ENCODE measurements at places on chromosomes 6 and 20.

DNA sequence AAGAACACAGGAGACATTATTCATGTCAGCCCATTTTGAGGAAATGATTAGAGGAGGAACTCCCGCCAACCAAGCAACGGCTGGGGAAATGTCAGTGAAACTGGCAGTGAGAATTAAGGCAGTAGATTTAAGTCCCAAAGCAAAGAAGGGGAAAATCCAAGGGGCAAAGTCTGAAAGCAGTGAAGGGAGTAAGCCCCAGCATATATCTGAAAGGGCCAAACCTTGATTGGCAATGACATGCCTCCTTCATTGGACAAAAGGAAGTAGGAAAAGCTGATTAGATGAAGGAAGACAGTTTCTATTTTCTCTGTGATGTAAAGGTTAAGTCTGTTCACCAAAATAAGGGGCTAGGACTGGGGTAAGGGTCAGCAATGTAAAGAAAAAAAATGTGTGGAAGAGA lies 190.3 kb downstream of the RNF144B start:
- no peak for DNase-seq

DNA sequence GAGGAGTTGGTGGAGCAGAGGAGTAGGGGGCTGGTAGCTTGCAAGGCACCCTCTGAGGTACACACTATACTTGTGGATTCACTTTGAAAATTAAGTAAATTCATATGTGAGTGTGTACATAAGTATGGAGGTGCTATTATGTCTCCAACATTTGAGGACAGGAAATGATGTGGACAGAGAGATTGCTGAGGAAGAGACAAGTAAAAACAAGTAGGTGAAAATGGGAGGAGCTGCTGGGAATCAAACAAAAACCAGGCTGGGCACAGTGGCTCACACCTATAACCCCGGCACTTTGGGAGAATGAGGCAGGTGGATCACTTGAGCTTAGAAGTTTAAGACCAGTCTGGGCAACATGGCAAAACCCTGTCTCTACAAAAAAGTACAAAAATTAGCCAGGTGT lies 69.2 kb upstream of the LYRM2 start:
- no peak for DNase-seq

DNA sequence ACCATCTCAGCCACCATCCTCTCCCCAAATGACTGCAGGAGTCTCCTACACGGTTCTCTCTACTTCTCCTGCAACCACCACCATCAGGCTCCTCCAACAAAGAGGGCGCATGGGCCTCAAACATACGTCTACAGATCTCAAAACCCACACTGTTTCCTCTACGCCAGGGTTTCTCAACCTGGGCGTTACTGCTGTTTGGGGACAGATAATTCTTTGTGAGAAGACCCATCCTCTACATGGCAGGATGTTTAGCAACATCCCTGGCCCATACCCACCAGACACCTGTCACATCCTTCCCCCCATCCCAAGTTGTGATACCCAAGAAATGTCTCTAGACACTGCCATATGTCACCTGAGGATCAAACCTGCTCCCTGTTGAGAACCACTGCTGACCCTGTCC lies 45.0 kb downstream of the ELMO2 start:
- no peak for DNase-seq

- DNase-seq, result no peak
These were observed 838 bp downstream of the STMN3 start for GRCh38 chr20:63652192-63652980.

DNA sequence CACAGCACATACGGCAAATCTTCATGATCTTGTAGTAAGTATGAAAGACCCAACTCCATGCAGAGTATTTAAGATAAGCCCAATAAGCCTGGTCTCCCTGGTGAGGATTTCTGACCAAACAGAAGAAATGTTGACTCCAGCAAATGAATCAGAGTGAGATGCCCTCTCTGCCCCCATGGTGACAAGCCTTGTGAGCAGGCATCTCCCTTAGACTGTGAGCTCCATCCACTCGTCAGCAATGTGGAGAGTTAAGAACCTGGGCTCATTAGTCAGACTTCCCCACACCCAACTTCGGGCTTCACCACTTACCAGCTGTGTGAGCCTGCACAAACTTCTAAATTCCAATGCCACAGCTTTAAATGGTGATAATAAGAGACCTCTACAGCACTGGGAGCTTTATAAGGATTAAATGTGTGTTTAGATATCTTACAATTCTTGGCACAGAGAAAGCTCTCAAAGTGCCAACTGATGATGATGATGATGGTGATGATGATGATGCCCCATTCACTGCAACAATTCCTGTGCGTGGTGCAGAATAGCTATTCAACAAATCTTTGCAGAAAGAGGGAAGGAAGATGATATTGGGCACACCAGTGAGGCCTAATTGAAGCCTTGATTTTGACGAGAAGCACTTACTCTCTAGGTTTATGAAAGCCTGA lies 253.4 kb upstream of the TAB2 start:
- no peak for DNase-seq

Measured in NCI-H524 treated with DMSO at 0.1 percent for 48 hours (cell line).